GM13976 (cell line): ENCODE measurements at places on chromosomes 16 and 17.

GRCh38 chr17:54368906-54369305, 531.7 kb upstream of the TOM1L1 start:
- no peak for DNase-seq

- DNase-seq, result no peak
Observed at GRCh38 chr17:49918591-49918990, 50.4 kb upstream of the DLX4 start.

GRCh38 chr16:66030036-66030435, 336.5 kb upstream of the CDH5 start:
- DNase-seq, result no peak

DNA sequence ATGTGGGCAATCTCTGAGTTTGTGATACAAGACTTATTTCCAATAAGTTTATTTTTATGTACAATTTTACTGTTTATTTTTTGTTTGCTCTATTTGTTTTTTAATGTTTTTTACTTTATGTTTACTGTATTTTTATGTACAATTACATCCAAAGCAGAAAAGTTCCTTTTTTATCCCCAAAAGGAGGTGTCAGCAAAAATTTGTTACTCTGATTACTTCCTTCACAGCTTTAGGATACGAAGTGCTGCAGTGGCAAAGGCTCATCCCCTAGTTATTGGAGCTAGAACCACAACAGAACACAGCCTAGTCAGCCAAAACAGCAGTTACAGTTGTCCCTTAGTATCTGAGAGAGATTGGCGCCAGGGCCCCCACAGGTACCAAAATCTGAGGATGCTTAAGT, 35.7 kb downstream of the IST1 start:
- DNase-seq, result no peak

- no peak for DNase-seq
Observed at GRCh38 chr17:56913000-56913311, 893 bp downstream of the TRIM25 start.

DNA sequence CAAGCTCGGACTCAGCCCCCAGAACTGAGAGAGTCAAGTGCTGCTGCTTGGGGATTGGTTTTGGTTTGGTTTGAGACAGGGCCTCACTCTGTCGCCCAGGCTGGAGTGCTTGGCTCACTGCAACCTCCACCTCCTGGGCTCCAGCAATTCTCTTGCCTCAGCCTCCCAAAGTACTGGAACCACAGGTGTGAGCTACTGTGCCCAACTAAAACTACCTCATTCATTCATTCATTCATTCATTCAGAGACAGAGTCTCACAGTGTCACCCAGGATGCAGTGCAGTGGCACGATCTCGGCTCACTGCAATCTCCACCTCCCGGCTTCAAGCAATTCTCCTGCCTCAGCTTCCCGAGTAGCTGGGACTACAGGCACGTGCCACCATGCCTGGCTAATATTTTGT, 24.7 kb downstream of the UNKL start:
- DNase-seq, result no peak

GRCh38 chr16:23466162-23466885, 13.3 kb upstream of the COG7 start:
- DNase-seq, result no peak

- DNase-seq, result no peak
Observed at GRCh38 chr16:50588276-50588675, 40.1 kb downstream of the NKD1 start.

GRCh38 chr17:67784364-67785121, 40.8 kb upstream of the BPTF start:
- no peak for DNase-seq

DNA sequence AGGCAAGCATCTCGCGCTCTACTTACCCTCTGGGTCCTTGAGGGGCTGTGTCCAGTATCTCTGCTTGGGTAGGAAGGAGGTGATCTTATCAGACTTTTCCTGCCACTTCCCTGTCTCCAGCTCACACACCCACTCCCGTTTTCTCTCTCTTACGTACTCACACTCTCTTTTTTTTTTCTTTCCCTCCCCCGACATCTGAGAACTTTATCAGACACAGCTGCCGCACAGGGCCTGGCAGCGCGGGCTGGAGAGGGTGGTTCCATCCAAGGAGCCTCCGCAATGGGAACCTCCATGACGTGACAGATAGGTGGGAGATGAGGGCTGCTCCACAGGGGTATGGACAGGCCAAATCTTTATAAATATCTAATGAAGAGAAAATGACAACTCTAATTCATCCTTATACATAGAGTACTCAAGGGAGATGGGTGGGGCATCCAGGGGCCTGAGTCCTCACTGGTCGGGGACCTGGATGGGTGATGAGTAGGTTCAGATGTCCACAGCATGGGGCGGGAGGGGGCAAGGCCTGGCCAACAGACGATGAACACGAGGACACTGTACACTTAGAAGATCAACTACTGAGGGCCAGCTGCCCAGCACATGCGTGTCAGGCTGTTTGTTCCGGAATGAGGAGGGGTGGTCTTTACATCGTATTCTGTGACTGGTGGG, 23.3 kb downstream of the MINK1 start:
- no peak for DNase-seq

- DNase-seq, result no peak
Observed at GRCh38 chr16:13333336-13333735, 431.9 kb downstream of the SHISA9 start.

GRCh38 chr17:34275881-34276280, 5.9 kb downstream of the CCL7 start:
- DNase-seq, result no peak

GRCh38 chr16:24418733-24419132, 120.6 kb upstream of the RBBP6 start:
- DNase-seq, result no peak

DNA sequence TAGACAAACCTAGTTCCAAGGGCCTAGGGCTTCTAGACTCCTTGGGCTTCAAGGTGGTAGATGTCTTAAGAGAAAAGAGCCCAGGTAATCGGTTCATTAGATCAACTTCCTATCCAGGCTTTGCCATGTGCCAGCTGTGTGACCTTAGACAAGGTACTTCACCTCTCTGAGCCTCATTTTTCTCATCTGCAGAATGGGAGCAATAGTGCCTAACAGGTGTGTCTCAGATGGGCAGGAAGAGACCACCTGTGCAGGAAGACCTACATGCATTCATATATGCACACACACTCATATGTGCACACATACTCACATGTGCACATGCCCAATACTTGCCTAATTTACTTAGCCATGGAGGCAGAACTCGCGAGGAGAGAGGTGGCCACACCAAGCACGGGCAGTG, 15.7 kb downstream of the SLC12A3 start:
- DNase-seq, result no peak

GRCh38 chr17:692116-692515, 22.5 kb downstream of the VPS53 start:
- no peak for DNase-seq
